B cell (primary cell): ENCODE measurements at places on chromosomes 7 and 10.

DNA sequence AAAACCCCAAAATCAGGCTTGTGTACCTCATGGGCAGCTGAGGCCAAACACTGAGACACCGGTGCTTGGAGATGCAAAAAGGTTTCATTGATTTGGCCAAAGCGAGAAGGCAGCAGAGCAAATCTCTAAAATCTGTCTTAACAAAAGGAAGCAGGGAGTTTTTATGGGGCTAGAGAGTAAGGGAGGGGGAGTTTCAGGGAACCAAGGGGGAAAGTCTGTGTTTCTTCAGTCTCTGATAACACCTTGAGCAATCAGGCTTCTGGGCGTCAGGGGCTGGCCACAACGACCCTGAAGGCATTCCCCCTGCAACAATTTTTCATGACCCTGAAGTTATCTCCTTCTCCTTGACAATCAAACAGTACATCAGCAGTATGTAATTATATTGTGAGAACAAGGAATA is 2.7 kb upstream of the ZNF786 start:
- DNase-seq: no peak

DNA sequence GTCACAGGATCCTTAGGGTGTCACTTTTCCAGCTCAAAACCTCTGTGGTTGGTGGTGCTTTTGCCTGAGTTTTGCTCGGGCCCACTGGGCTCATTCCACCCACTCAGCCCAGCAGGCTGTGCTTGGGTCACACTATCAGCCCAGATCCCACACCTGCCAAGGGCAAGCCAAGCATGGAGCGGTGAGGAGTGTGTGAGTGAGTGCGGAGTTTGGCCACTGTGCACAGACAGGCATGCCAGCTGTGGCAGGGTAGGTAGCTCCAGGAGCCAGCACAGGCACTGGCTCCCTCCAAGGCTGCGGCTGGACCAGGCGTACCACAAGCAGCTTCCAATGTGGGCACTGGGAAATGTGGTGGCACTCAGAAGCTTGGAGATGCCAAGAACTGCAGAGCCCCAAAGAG is 43.9 kb upstream of the TECTB start:
- no peak for DNase-seq

GRCh38 chr10:101310529-101311184 is 43.3 kb upstream of the BTRC start:
- no peak for DNase-seq

DNA sequence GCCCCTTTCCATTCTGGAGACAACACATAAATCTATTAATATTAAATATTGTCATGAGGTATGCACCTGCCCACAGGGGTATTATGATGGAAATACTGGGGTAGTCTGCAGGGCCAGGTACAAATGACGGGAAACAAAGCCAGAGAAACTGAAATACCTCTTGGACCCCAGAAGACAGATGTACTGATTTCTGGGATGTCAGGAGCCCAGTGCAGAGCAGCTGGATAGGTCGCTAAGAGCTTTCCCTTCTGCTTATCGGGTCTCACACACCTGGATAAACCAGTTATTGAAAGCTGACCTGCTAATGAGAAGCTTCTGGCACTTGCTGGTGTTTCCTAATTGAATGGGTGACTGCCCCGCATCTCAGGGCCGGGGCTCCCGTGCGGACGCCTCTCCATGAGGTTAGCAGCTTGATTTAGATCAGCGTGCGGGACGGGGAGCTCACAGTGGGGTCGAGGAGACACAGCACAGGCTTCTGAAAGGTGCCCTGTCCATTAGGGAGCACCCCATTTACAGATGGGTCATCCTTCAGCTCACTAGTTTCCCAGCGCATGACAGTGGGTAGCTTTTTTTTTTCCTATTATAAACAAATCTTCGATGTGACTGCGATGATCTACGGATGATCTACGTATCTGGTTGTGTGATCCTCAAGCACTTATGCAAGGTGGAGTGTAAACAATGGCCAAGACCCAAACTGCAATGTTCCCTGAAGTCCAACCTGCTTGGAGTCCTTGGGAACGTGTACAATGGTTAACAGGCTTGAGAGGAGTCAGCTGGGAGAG is 1.5 kb upstream of the INSIG1 start:
- DNase-seq: no peak

- DNase-seq: no peak
Measured at GRCh38 chr10:31062856-31063255, 31.2 kb upstream of the ZNF438 start.

- no peak for DNase-seq
Measured at GRCh38 chr10:104065748-104066147, 19.9 kb downstream of the COL17A1 start.

DNA sequence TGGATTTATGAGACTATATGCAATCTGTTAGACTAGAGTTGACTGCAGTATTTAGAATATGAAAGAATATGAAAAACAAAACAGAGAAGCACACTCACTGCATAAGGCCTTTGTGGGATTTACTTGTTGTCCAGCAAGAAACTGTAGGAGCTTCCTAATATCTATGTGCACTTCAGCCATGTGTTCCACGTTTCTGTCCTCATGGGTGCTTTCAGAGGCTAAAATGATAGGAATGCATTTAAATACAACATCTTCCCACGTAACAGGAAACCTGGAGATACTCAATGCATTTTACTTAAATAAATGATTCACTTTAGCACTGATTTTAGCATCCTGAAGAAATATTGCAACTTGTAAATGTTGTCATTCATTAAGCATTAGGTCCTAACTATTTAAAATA is 11.7 kb downstream of the HUS1 start:
- no peak for DNase-seq

DNA sequence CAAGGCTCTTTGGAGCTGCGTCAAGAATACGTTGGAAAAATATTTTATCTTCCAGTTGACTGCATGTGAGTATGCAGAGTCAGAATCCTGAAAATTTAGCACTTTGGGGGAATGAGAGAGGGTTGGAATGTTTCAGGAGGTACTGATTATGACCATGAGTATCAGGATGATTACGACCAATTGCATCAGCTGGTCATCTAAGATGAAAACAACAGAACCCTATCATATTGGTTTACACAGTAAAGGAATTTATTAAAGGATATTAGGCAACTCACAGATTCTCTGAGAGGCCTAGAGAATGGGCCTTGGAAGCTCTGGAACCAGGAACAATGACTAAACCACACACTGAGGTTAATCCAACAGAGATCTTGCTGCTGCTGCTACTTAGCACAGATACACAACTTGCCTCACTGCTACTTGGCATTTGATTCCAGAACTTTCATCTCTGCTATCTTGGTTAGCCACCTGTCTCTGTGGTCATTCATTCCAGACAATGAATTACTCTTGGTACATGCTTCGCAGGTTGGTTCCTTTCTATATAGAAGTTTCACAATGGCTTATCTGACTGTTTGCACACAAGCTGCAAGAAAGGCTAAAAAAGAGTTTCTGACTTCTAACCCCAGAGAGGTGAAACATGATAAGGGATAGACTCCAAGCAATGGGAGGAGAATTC is 68.0 kb upstream of the CTTNBP2 start:
- no peak for DNase-seq

DNA sequence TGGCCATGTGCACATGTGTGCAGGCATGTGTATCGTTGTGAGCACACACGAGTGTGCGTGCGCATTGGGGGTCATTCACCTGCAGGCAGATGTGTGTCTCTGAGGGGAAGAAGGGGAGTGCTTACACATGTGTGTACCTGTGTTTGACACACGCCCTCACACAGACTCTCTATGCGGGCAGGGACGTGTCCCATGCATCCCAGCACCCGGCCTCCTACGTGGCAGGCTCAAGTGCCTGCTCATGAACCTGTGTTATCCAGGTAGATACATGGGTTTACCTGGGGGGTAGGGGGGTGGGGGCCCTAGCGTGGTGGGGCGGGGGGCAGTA is 18.6 kb downstream of the KCP start:
- no peak for DNase-seq

DNA sequence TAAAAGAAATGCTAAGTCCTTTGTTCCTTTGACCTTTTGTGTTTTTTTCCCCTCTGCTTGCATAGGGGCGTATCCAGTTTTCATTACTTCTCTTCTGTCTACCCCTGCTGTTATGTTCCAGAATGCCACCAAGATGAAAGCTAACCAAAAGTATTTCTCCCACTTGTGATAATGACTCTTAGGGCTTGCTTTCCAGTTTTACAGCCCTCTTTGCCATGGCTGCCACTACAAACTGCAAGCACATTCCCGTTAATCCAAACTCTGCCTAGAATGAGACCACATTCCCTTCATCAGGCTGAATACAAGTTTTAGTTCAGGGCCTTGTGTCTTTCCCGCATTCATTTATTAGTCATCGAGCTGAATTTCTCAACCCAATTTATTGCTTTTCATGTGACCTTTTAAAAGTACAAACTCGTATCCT is 23.6 kb upstream of the CD36 start:
- no peak for DNase-seq
